ENCODE measurements at places on chromosomes 4 and X.

DNA sequence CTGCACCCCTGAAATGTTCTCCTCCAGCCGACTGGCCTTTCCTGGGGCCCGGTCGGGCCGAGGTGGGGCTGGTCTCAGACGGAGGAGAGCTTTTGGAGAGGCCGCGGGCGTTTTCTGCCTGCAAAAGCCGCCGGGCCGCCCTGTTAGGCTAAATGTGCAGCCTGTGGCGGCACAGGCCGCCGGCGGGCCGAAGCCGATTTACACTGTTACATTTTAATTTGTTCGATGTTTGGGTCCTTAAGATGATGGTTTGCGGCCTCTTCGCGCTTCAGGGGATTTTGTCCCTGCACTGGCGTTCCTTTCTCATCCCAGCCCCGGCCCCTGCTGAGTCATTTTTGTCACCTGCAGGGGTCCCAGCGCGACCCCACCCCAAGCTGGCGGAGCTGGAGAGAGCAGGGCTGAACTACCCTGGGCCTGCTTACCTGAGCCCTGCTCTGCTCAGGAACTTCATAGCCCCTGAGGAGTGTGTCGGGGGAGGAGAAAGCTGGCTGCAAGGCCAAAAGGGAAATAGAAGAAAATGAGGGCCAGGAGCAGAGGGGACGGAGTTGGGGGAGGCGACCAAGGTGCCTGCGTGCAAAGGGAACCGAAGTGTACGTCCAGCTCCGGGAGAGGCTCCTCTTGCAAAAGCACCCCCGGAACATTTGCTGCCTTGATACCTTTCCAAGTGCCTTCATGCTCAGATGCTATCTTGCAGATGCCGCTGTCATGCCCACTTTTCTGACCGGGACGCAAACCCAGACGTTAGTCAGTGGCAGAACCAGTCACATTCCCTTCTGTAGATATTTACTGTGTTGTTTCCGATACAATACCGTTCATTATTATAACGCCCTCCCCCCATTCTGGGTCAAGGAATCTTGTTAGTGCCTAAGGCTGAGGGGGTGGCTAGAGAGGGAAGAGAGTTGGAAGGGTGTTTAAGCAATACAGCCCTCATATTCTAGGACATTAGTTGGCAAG lies 977 bp upstream of the RBBP7 start:
- no peak for DNase-seq

- DNase-seq: no peak
Measured at GRCh38 chrX:152913910-152914309, 16.0 kb downstream of the ZNF185 start.

DNA sequence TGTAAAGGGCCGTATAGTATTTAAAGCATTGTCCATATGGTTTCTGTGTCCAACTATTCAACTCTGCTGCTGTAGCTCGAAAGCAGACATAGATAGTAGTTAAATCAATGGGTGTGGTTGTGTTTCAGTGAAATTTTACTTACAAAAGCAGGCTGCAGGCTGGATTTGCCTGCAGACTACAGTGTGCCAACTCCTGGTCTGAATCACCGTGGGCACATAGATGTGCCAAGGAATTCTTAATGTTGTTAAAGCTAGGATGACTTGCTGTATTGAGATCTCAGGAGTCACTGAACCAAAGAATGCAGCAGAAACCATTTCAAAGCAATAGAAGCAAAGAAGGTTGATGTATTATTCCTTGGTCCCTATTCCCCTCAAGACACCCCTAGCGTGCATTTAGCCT lies 379.0 kb downstream of the STIM2 start:
- DNase-seq: no peak

- DNase-seq: no peak
Measured at GRCh38 chr4:119299741-119300100, 22.2 kb downstream of the FABP2 start.

GRCh38 chr4:52716364-52717151 lies 34.7 kb downstream of the ERVMER34-1 start:
- DNase-seq: no peak

GRCh38 chr4:86977621-86978184 lies 42.9 kb downstream of the AFF1 start:
- no peak for DNase-seq

GRCh38 chr4:10872833-10873517 lies 188.4 kb upstream of the CLNK start:
- no peak for DNase-seq

- DNase-seq: no peak
Measured at GRCh38 chr4:141074098-141074878, 59.0 kb downstream of the RNF150 start.

DNA sequence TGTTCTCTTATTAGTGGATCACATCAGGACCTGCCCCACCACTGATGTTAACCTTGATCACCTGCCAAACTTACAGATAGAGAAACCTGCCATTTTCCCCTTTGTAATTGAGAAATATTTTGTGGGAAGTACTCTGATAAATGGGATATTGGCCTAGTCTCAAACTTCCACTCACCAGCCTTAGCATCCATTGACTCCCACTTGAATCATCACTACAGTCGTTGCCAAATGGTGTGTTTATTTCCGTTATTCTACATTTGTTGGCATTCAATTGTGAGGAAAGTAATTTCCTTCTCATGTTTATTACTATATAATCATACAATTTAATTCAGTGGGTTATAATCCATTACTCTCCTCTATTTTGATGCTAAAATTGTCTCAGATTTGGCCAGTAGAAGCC lies 156.4 kb upstream of the CXCL13 start:
- no peak for DNase-seq

DNA sequence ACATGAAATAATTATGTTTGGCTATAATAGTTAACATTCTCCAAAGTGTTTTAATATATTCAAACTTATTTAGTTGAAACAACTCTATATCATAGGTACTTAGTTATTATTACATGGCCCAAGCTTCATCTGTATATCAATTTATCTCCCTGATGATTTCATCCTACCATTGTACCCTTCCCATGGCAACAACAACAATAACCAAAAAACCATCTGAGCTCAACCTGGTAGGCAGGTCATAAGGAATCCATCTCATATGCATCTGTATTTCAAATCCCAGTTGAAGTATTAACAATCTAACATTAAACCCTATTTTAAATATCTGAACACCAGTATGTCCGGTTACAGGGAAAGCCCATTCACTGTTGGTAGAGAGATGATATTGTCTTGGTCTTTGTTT lies 33.1 kb upstream of the SLC7A11 start:
- DNase-seq: no peak

DNA sequence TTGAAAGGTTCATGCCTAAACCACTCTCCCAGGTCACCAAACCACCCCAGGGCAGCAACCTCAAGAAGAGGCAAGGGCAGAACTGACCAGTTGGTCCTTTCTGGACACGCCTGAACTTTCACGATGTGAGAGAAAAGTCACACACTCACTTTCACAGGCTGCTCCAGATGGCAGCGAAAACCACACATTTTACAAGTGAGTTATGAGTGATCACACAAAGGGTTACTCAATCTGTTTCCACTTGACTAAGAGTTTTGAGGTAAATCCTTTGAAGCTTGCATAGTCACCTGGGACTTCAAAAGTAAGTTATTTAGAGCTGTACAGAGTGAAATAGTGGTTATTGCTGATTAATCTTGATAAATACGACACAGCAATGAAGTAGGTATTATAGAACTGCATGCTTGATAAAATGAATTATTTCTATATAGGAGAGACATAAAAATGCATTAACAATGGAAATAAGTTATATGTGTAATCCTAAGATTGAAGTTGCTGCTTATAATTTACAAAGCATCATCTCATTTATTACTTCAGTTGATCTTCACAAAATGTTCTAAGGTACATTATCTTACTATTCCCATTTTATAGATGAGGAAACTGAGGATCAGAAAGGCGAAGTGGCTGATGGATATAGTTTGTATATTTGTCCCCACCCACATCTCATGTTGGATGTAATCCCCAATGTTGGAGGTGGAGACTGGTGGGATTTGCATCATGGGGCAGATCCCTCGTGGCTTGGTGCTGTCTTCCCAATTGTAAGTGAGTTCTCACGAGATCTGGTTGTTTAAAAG lies 103.0 kb upstream of the KLF3 start:
- DNase-seq: no peak

- no peak for DNase-seq
Measured at GRCh38 chrX:8323356-8323755, 141.3 kb upstream of the VCX3B start.

DNA sequence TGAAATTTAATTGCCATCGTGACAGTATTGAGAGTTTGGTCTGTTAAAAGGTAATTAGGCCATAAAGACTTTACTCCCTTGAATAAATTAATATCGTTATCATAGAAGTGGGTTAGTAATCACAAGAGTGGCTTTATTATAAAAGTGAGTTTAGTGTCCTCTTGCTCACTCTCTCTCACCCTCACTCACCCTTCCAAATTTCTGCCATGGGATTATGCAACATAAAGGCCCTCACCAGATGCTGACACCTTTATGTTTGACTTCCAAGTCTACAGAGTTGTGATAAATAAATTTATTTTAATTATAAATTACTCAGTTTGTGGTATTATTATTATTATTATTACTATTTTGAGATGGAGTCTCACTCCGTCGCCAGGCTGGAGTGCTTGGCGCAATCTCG lies 1070.8 kb downstream of the PCDH18 start:
- DNase-seq: no peak

DNA sequence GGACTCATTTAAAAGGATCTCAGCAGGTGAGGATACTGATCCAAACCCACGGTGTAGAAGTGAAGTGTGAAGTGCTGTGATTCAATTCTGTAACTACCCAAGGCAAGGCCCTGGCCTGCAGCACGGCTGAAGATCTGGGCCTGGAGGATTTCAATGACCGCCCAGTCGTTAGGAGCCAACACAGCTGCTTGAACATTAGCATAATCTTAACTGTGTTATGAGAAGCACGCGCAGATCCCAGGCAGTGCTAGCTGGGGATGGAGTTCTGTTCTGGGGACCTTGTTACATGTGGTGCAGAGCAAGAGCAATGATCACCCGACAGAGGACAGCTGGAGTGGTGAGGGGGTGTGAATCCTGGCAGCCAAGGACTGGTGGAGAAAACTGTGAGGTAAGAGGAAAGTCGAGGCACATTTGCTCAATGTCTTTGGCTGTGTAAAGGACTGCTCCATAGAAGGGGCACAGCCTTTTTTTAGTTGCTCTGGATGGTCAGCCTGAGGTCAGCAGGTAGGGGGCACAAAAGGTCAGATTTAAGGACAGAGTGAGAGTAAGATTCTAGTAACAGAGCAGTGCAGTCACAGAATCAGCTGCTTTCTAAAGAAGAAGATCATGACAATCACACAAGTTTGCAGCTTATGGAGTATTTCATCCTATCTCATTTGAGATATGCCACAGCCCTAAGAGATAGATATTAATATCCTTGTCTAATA lies 181.8 kb downstream of the DCLK2 start:
- no peak for DNase-seq

- DNase-seq: no peak
Measured at GRCh38 chr4:104113850-104114249, 380.8 kb downstream of the CXXC4 start.

DNA sequence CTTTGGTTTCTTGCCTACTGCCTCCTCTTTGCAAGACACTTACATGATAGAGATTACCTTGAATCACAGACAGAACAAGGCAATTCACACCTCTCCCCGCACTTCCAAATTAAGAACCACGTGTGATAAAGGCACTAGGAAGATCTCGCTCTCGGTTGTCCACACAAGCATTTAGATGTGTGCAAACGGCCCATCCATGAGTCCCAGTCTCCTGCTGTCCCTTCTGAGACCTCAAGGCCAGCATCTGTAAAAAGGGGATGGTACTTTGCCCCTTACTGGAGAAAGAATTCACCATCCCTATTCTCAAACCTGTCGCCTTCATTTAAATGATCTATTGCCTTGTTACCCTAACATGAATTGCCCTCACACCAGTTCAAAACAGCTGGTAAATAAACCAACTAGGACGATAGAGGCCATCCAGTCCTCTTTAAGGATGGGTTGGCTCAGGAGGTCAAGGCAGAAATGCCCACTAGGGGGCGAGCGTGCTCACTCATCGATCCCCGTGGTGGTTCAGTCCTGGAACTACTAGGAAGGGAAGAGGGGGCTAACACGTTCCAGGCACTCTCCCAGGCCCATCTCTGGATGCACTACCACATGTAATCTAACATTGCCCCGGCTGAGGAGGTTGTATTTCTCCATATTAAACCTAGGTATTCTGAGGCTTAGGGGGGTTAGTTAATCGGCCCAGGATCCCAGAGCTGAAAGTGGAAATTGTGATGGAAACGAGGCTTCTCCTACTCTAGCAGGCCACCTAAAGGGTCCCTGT lies 95.8 kb downstream of the DHX15 start:
- DNase-seq: peak; percentile 48

DNA sequence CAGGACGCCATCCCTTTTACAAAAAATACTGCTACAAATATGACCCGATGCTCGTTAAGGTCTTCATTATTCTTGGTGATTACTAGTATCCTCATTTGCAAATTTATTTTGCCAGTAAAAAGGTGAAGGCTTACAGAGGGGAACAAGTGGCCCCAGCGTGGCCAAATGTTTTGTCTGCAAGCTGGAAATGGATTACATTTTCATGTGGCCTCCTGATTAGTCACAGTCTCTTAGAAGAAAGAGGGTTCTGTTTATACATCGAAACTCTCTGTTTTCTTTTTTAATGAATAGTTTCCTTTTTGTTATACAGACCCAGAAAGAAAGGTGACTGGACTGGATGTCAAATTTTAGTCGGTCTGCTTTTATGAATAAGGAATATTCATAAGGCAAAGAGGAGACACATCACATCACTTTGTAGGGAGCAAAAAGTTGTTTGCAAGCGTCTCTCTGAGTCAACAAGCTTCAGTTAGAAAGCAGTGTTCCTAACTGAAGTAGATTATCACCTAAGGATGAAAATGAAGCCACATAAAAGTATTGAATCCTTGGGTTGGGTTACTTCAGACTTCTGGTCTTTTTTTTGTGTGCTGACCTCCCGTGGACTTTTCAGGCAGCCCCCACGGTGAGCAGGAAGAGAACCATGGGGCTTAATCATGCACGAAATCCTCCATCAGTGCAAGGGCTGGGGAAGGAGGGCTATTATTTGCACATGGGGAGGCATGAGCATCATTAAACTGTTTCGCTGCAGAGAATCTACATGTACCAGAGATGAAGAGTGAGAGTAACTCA lies 125.6 kb downstream of the ARSF start:
- no peak for DNase-seq

GRCh38 chr4:78056265-78057129 lies 626 bp upstream of the FRAS1 start:
- peak; percentile 0 for DNase-seq

- no peak for DNase-seq
Measured at GRCh38 chr4:145083891-145084605, 13.9 kb downstream of the ANAPC10 start.

DNA sequence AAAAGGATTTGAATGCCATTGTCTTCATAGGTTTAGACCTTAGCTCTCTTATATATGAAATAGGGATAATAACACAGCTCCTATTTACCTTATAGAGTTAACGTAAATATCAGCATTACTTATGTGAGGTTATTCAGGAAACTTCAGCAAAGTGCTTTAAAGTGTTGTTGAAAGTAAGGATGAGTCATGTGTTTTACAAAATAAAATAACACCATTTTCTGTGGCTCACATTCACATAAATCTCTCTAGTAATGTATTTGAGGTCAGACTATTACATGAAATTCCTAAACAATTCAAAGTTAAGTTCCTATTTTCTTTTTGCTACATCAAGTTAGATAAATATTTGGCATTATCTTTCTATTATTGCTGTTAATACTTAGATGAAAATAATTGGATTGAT lies 2.9 kb downstream of the GNRHR start:
- DNase-seq: no peak

Measured in CD4-positive, alpha-beta T cell treated with Interleukin-21 for 1 hour (primary cell).